ENCODE measurements at places on chromosomes 7 and 10. TPM values are rescaled to one million over a fixed set of nuclear protein-coding genes. Genes with fewer than 3 reads are reported as not detected.
A peak's percentile ranks its signal among the peaks of the same experiment; 100 is the strongest.

The PLXNA4 gene
- 6.8 TPM for total RNA-seq

The C7orf33 gene
- not detected for total RNA-seq

The SLC26A3 gene
- not detected for total RNA-seq

The ANXA8 gene
- total RNA-seq, result 4.6 TPM

The GIMAP7 gene
- 5.7 TPM for total RNA-seq

The LDB3 gene
- 25.0 TPM for total RNA-seq

The CNOT4 gene
- total RNA-seq, result 23.1 TPM

The SPDYE9 gene
- 0.10 TPM for total RNA-seq

The STOX1 gene
- total RNA-seq, result 5.7 TPM

GRCh38 chr10:78513330-78513729, 479.7 kb downstream of the RPS24 start:
- DNase-seq, result no peak

DNA sequence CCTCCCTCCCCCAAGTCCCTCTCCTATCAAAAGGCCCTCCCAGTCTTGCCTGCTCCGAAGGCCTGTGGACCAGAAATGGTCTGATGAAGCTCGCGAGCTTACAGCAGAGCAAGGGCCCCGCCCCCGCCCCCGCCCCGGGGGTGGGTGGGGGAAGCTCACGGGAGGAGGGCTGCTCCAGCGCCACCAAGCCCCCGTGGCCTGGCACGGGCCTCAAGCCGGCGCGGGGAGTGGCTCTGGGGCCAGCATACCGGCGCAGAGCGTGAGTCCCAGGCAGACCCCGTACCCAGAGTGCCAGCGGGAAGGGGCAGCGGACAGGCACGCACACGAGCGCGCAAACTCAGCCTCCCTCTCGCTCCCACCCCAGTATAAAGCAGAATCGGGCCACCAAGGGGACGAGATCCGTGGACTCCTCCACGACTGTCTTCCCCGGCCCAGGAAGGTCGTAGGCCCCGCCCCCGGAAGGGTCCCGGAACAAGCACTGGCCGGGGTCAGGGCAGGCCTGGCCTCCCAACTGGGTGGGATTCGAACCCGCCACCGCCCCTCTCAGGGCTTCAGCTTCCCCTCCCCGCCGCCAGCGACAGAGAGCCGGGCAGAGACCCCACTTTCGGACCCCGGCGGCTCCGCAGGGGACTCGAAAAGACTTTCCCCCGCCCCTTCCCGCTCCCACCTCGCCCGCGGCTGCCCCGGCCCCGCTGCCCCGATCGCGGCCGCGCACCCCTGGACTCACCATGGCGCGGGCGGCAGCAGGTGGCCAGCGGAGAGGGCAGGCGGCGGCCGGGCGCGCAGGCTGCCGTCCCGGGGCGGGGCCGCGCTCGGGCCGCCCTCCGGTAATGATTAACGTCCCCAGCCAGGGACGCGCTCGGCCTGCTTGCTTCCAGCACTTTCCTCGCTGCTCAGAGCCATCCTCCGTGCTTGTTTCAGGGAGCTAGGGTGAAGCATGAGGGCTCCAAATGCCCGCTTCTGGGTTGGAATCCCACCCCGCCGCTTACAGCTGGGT, at the start of gene PCBD1:
Gene PCBD1, minus strand, starts transcription at position 762 of the 997 bp plus-strand sequence. Its CDS starts 32 bp downstream, at position 730.
- DNase-seq, result peak; percentile 66

- DNase-seq, result no peak
Observed at GRCh38 chr10:14123139-14123538, 207.6 kb downstream of the FRMD4A start.

GRCh38 chr10:1932692-1933094, 195.4 kb upstream of the ADARB2 start:
- no peak for DNase-seq

- peak; percentile 66 for DNase-seq
Observed at GRCh38 chr10:30127120-30127541, 67.7 kb upstream of the JCAD start.

- DNase-seq, result peak; percentile 21
Observed at GRCh38 chr7:30671793-30672465, 10.3 kb downstream of the CRHR2 start.

GRCh38 chr10:126908225-126908624, 3.0 kb downstream of the DOCK1 start:
- no peak for DNase-seq

DNA sequence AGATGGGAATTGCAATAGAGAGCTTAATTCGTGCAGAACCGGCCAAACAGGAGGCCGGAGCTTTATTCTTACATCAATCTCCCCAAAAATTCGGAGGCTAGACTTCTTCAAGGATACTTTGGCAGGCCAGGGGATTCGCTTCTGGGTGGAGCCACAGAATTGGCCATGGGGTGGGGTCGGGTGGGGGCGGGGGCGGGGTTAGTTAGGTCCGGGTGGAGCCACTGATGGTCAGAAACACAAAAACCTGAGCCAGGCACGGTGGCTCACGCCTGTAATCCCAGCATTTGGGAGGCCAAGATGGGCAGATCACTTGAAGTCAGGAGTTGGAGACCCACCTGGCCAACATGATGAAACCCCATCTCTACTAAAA, 87.5 kb downstream of the SEPTIN14 start:
- DNase-seq, result no peak

DNA sequence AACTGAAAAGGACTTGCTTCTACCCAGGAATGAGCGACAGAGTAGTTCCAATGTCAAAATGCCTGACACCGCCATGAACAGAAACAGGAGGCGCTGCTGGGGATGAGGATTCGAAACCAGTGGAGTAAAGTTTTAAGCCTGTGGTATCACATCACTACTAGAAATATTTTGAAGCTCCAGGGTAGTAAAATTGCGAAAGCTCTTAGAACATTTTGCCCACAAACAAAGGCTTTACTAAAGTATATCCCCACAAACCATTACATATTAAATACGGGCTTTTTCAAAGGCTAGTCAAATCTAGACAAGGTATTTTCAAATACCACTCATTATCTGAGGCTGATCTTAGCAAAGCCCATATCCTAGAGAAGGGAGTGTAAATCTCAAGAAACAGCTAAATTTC, 2.4 kb downstream of the PRDX3 start:
- DNase-seq, result no peak

- DNase-seq, result no peak
Observed at GRCh38 chr7:104137971-104138370, 69.8 kb downstream of the ORC5 start.

DNA sequence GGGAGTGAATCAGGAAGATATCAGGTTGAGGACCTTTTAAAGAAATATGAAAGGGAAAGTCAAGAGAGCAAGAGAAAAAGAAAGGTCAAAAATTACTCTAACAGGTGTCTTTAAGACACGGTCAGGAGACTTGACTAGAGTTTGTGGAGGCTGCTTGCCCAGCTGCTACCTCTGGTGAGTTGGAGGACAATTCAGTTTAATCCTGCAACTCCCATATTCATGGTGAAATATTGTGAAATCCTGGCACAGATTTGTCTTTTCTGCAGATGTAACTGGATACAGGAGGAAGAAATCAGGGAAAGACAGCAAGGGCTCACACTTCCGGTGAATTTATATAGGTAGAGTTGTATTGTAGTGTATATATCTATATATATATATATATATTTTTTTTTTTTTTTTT, 93.5 kb downstream of the AKAP9 start:
- DNase-seq, result no peak

GRCh38 chr10:112374724-112375541, 1.0 kb downstream of the ACSL5 start:
- no peak for DNase-seq

DNA sequence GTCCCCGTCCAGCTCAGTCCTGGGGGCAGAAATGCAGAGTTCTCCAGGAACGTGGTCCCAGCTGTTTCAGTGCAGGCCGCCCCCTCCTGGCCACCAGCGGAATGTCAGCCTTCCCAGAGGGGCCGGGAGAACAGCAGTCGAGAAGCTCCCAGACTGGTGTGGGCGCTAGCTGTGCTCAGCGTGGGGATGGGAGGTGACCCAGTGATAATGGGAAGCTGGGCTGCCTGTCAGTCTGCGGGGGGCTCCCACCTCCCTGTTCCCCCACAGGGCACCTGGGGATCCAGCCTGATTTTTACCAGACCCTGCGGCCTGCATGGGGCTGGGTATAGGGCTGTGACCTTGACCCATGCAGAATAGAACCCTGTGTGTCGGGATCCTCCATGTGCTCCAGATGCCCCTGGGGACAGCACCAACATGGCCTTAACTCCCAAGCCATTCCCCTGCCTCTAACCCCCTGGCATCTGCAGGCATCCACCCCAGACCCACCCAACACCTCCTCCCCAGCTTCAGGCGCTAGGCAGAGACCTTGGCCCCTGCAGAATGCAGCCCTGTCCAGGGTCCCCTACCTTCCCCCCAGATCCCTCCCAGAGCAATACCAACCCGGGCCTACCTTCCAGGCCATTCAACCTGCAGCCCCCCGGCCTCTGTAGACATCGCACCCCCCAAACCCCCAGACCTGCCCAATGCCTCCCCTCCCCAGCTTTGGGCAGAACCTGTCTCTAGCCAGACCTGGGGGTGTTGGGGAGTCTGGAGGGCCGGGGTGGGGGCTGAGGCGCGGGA, 880 bp upstream of the ELN start:
- peak; percentile 68 for DNase-seq

- DNase-seq, result no peak
Observed at GRCh38 chr7:50352282-50352681, 47.8 kb downstream of the IKZF1 start.

DNA sequence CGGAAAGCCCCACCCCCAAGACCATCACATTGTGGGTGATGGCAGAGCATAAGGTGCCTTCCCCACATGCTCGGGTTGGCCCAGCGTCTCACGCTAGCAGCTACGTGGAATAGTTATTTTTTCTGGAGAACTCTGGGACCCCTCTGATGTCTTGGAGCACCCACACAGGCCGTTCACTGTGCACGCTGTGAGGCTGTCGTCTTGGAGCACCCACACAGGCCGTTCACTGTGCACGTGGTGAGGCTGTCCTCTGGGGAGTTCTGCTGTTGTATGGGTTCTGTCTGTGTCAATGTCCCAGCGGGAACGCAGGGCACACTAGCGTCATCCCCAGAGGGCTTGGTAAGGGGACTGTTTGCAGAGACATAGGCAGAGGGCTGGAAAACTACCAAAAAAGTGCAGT, 38.8 kb upstream of the FAM20C start:
- no peak for DNase-seq
